Trophoblast cell (in vitro differentiated cells and primary cell): ENCODE measurements at places on chromosomes 4 and X.

DNA sequence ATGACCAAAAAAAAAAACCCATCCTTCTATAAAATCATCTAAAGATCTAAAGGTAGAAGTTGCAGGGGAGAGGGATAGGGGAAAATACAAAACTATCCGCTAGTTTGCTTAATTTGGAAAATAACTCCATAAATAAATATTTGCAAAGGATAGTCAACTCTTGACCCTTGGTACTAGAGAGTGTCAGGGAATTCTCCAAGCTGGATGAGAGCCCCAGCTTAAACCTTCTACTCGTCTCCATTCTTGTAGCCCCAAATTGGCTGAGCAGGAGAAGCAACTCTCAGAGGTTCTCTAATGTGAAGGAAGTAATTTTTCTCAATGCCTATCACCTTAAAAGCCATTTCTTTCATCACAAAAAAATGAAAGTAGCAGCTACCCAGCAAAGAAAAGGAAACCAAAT, 35.2 kb downstream of the ACSL4 start:
- DNase-seq, result no peak

GRCh38 chr4:80268936-80269335, 2.5 kb downstream of the FGF5 start:
- no peak for DNase-seq

- DNase-seq, result no peak
These were observed 34.5 kb downstream of the SPINK2 start for GRCh38 chr4:56786955-56787354.

DNA sequence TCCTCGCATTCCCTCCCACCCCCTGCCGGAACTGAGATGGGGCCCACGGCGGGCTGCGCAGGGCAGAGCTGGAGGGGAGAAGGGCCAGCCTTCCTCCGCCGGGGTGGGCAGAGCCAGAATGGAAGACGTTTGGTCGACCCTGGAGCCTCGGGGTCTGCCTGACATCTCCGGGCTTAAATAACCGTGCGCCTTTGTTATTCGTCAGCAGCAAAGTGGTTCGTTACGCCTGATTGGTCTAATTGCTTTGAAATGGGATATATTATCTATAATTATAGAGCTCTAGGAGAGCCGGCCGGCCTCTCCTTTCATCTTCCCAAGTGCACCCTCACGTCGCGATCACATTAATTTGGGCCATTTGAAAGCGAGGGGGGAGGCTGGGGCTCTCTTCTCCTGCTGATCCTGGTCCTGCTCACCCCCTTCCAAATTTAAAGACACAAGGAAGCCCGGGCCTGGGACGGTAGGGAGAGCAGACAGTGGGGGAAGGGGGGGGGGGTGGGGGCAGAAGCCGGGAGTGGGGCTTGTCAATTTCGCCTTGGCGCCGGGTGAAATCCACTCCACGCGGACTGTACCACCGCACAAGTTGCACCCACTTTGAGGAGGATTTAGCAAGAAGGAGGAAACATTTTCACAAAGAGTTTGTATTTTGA, 4.7 kb upstream of the MSX1 start:
- DNase-seq, result no peak

GRCh38 chr4:123588631-123589241, 192.1 kb downstream of the SPRY1 start:
- DNase-seq, result no peak

- DNase-seq, result peak; percentile 28
These were observed 20.6 kb upstream of the IRAK1 start for GRCh38 chrX:154040307-154040756.

DNA sequence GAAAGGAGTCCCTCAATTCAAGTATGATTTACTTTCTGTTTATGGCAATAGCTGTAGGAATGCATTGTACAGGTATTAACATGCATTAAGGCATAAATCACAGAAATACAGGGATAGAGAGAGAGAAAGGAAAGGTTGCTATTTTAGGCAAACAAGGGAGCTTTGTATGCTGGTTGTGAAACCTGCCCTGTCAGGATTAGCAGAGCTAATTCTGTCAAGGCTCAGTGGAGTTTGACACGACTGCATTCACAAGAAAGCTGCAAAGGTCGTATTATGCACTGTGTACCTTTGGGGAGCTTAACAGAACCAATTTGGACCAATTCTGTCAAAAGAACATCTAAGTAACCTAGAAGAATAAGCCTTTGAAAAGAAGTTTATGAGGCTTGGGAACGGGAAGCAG, 239.3 kb downstream of the GRIA2 start:
- DNase-seq, result no peak

GRCh38 chr4:76659103-76659490, 224.1 kb downstream of the SHROOM3 start:
- no peak for DNase-seq

DNA sequence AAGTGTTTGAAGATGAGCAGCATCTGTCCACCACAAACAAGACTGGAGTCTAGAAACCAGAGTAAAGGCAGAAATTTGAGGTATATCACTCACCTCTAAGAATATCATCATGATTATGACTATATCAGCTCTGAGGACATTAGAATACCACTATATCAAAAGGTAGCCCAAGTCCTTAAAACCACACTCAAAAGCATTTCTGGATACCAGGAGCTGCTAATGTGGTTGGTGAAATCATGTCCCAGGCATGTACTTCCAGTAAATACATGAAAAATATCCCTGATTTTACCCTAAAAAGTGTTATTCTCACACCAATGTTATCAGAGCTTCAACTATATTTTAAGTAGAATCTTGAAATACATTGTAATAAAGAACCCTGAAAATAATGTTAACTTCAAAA, 136.3 kb upstream of the SMAD1 start:
- DNase-seq, result no peak

DNA sequence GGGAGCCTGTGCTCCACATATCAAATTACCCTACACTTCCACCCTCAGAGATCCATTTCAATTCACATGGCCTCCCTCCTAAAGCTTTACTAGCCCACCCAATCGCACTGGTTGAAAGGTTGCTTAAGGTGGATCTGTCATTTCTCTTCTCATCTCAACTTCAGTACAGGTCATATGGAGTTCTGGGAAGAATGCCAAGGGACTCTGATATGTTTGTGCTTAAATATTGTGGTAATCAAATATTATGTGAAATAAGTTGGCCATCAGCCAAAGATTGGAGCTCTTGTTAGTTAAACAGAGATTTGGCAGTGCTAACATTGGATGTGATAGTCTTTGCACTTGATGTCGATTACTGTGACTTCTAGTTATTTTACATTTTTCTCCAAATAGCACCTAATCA, 20.5 kb downstream of the SEPTIN6 start:
- DNase-seq, result no peak

- peak; percentile 53 for DNase-seq
These were observed 7.7 kb downstream of the HAND2 start for GRCh38 chr4:173522160-173522950.

DNA sequence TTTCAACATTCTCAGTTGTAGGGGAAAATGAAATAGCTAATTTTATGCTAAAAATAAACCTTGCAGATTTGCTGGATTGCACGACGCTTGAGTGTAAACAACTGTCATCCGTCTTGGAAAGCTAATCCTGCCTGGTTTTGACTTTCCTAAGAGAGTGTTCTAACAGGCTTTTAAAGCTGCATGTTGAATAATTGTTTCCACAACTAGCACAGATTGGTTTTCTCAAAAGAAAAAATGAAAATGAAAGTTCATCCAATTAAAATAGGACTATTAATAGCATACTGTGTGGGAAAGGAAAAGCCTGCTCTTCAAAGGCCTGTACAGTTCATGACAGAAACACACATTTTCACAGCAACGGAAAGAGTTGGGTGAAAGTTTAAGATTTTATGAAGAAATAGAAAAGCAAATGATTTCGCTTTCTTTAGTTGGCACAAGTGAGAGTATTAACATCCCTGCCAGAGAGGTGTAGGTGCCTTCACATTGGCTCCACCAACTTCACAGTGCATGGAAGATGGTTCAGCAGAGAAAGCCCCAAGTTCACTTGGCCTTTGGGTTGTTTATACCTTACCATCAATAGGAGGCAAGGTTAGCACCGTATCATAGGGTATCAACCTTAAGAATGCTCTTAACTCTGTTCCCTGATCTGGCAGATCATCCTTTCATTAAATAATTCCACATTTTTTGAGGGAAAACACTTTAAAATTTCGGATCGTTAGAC, 140.0 kb upstream of the GUCY1A1 start:
- no peak for DNase-seq

DNA sequence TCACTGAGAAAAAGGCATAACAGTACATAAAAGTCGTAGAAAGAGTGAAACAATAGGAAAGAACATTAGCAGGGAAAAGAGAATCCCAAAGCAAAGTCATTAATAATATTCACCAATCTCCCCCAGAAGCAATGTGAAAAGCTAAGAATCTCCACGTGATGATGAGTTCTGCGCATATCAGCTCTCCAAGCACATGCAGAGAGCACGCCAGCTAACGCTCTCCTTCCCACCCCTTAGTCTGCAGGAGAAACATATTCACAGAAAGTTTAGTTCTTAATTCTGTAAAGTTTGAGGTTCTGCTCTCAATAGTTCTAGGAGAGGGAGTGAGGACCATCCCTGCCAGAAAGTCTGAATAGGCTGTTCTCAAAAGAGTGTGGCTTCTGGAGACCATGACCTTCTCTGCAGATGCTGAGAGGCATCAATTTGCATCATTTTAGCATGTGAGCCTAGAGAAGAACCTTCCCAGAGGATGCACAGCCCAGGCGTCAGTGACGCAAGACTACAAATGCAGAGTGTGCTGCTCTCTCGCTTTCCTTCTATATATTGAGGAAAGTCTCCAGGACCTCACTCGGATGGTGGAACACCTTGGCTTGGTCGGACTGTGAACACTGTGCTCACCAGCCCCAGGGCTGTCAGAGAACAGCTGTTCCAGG, 51.3 kb upstream of the AFAP1 start:
- DNase-seq, result no peak

- DNase-seq, result no peak
These were observed 47.9 kb downstream of the CHIC2 start for GRCh38 chr4:54016504-54016903.

DNA sequence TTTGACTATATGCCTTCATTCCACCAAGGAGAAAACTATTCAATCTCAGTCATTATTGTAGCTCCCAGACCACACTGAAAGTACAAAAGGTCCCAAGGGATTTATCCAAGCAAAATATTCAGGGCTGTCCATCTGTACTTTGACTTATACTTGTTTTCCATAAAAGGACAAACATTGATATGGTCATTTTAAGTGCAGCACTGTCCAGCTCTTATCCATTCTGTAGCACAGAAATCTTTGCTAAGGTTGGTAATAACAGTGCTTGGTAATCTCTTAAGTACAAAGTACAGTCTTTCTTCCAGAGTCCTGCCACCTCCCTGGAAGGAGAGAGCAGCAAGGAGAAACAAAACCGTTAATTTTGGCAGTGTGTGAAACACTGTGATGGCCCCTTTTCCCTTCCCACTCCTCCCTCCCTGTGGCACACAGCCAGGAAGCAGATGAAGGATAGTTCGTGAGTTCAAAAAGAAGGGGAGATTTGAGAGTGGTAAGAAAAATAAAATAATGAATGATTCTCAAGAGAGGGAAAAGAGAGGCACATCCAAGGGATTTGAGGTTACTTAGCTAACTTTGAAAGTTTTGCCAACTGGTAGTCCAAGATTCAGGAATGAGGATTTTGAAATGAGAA, 6.8 kb upstream of the CXCL2 start:
- no peak for DNase-seq

- DNase-seq, result no peak
These were observed 124.9 kb upstream of the GUCY1A1 start for GRCh38 chr4:155541716-155542115.

DNA sequence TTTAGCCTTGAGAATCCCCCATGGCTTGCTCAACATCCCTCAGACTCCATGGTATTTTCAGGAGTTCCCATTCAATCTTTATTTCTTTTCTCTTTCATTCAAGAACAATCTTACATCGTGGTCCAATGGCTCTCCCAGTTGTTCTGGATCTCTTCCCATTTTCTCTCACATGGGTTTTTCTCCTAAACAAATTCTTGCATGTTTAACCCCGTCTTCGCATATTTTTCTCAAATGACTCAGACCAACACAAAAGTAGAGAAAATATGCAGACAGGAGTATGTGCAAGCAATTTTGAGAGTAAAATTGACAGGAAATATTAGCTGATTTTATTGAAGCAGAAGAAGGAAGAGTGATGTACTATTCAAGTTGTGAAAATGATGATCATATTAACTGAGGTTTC, 396.4 kb upstream of the TRAM1L1 start:
- DNase-seq, result peak; percentile 6

GRCh38 chrX:31154946-31155345, 83.1 kb upstream of the FTHL17 start:
- DNase-seq, result no peak

- peak; percentile 62 for DNase-seq
These were observed 257.1 kb downstream of the BANK1 start for GRCh38 chr4:102047616-102048015.

- DNase-seq, result peak; percentile 44
These were observed 190.1 kb downstream of the ZNF330 start for GRCh38 chr4:141410839-141411238.

- no peak for DNase-seq
These were observed 184.5 kb downstream of the ARHGAP10 start for GRCh38 chr4:147916351-147916750.

- no peak for DNase-seq
These were observed 40.9 kb downstream of the HMX1 start for GRCh38 chr4:8830611-8831200.

- DNase-seq, result no peak
These were observed 222.1 kb downstream of the PCDH18 start for GRCh38 chr4:137310166-137310565.

GRCh38 chr4:46937493-46937892, 28.4 kb upstream of the COX7B2 start:
- peak; percentile 22 for DNase-seq

DNA sequence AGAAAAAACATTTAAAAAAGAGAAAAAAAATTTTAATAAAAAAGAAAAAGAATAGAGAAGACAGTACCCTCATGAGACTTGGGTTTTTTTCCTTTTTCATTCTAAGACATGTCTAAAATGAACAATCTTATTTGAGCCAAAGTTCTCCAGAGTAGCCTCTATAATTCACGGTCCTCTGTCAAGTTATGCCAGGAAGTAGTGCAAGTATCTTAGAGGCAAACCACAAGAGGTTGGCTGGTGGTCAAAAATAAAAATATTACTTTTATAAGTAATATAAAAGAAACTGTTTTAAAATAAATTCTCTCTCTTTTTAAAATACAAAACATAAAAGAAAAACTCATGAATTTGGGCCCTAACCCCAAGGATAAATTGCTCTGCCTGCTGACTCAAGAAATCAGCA, 26.5 kb downstream of the HNRNPDL start:
- no peak for DNase-seq

DNA sequence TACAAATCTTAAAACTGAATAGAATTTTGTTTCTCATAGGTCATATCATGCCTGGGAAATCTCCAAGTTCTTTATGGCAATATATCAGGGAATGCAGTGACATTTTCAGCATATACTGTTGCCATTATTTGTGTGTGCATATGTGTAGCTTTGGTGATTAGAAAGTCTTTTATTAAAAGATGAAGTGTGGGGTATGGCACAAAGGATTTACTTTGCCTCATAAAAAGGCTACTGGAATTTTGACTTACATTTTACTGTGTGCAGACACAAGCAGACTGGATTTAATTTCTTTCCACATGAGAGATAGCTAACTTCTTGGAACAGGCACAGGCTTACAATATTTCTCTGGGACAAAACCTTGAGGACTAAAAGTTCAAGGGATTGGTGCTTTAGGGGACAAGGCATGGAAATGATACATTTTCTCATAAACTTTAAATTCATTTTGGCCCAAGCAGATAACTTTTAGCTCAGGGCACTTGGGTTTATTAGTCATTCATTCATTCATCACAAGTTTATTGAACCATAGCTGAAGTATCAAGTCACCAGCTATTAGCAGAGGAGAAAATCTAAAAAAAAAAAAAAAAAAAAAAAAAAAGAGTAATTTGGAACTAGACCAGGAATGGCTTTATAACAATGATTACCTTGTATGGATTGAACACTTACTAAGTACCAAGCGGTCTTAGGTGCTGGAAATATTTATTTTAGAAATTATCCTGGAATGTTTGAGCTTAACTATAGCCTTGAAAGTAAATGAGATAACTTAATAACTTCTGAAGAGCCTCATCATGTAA, 191.5 kb downstream of the SLIT2 start:
- no peak for DNase-seq
